ENCODE measurements at places on chromosomes 1 and 21.
A peak's percentile ranks its signal among the peaks of the same experiment; 100 is the strongest.

DNA sequence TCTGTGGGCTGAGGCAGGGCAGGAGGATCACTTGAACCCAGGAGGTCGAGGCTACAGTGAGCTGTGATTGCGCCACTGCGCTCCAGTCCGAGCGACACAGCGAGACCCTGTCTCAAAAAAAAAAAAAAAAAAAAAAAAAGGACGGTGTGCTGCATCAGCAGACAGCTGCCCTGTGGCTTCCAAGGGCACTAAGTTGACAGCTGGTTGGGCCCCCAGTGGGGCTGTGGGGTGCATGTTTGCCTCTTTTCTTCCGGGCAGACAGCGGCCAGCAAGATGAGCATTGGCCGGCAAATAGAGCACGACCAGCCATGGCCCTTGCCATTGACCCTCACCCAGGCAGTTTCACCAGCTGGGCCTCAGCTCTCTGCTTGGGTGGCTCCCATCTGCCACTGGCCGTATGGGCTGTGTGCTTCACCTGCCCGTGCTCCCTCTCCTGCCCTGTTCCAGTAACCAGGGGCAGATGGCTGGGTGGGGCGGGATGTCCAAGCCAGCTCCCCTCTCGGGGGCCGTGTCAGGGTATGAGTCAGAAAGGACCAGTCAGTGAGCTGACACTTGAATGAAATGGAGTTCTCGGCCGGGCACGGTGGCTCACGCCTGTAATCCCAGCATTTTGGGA is 12.3 kb upstream of the SLC25A34 start:
- no peak for DNase-seq

- no peak for DNase-seq
Observed at GRCh38 chr1:230493264-230493663, 67.1 kb upstream of the PGBD5 start.

DNA sequence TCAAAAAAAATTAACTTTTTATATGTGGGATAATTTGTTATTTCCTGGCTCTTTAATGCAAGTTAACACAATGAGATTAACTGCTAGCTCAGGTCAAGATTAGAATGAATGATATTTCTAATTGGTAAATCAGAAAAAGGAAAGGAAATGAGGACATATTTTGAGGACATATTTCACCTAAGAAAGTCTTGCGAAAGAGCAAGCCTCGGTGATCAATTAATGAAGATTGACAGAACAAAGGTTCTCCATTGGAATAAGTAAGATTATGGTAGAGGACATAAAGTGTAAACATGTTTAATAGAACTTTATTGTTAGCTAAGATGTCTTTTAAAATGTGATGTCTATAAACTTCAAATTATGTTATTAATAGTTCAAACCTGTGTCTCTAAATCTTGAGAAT is 1617.8 kb downstream of the KCNT2 start:
- no peak for DNase-seq

GRCh38 chr1:89539128-89539527 is 14.5 kb downstream of the LRRC8B start:
- no peak for DNase-seq

DNA sequence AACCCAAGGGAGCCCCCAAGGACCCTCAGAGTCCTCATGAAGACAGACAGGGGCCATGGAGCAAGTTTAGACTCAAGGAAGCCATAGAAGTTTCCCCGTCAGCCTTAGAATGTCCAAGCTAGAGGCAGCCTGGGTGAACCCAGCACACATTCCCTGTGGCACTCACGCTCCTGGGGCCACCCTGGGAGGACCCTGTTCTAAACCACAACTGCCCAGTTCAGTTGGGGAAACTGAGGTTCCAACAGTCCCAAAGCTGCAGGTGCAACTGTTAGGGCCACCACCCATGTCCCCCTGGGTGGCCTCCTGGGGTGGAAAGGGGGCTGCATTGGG is 9.3 kb downstream of the WNT3A start:
- peak; percentile 28 for DNase-seq

DNA sequence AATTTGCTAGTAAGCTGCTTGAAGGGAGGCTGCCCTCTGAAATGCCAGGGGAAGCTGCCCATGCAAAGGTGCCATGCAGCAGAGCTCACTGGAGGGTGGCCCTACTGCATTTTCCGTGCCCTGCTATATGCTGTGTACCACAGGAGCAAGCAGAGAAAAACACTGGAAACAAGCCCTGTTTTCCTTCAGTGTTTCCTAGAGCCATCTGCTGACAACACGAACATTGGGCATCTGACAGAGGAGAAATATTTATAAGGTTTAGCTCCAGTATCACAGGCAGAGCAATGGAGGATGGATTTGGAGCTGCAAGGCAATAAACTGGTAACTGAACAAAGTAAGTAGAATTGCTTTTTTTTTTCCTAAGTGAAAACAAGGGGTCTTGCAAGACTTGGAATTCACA is 198.4 kb downstream of the USP25 start:
- no peak for DNase-seq
